ENCODE measurements at places on chromosomes 13 and 19.

GRCh38 chr13:79631051-79631659 is 150.2 kb downstream of the NDFIP2 start:
- DNase-seq = no peak

DNA sequence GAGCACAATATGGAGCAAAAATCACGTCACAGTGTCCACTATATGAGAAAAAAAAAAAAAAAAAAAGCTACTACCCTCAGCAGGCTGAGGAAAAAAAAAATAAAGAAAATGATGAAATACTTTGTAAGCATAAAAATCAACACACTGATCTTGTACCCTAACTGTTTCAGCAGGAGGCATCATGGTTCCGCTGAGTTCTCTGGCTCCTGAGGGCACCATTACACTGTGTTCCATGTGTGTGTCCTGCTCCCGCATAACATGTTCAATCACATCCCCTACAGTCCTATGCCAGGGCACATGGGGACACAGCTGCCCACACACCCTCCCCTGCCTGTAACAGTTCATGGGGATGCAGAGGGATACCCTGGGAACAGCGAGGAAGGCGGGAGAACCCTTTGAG is 33.5 kb downstream of the DOCK9 start:
- DNase-seq = no peak

- DNase-seq = peak; percentile 78
Observed at GRCh38 chr19:51777570-51778462, 16.8 kb downstream of the FPR2 start.

GRCh38 chr13:37899753-37900152 is 30.2 kb upstream of the TRPC4 start:
- no peak for DNase-seq

DNA sequence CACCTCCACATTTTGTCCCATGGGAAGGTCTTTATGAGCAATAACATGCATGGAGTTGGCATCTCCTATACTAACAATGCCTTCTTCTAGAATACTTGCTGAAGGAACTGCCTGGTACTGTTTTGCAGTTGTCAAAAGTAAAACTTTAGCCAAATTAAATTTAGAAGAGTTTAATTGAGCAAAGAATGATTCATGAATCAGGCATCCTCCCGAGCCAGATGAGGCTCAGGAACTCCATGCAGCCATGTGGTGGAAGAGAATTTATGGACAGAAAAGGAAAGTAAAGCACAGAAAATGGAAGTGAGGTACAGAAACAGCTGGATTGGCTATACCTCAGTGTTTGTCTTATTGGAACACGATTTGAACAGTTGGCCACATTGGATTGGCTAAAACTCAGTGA is 1081.9 kb downstream of the SLITRK1 start:
- no peak for DNase-seq

- no peak for DNase-seq
Observed at GRCh38 chr13:98175043-98175442, 2.0 kb downstream of the RNF113B start.

DNA sequence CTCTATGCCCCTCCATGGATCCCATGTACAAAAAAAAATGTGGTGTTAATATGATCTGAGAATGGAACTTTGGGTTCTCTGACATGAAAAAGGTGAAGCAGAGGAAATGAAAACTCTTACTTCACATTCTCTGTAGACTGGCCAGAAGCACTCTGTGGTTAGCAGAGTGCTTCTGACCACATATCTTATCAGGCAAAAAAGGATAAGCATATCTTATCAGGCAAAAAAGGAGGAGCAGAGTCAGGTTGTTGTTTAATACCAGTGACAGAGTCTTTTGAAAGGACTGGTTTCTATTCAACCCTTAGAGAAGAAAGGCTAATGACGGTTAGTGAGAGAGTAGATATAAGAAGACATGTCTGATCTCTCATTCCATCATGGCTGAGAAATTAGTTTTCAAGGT is 1404.8 kb downstream of the SLITRK1 start:
- DNase-seq = no peak

DNA sequence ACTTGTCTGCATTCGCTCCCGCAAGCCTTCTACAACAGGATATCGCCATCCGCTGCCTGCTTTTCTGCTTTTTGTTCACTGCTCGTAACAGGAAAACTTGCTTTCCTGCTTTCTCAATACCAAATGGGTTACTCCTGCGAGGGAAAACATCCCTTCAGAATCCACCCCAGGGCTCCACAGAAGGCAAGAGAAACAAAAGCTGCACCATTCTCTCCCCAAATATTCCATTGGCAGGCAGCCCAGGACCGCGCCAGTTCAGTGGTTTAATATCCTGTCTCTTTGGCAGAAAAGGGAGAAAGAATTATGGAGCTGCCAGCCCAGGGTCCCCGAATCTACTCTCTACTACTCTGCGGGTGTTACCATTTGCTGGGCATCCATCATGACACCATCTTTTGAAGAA is 84.7 kb upstream of the DOCK9 start:
- DNase-seq = no peak

DNA sequence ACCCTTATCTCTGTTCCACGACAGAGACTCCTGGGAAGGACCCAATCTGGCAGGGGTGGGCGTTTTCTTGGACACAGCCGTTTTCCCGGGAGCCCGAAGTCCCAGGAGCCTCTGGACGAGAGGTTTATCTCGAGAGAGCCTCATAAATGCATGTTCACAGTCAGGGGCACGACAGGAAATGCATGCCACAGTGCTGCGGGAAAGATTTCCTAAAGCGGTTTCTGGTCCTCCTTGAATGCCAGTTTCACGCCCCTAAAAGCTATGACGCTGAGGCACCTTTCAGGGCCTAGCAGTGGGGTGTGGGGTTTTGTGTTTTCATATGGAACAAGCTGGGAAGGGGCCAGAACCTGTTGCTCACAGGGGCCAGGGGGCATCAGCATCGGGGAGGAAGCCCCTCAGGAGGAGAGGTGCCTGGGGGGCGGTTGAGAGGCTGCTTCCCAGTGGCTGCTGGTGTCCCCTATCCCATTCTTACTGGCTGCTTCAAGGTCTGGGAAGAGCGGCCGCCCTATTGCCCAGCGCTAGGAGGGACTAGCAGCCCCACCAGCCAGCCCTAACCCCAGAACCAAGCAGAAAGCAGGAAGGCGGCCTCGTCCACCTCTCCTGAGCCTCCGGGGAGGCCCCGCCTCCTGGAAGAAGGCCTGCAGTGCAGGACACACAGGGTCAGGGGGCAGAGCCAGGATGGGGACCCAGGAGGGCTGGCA is 157.0 kb downstream of the KDM4B start:
- DNase-seq = no peak

DNA sequence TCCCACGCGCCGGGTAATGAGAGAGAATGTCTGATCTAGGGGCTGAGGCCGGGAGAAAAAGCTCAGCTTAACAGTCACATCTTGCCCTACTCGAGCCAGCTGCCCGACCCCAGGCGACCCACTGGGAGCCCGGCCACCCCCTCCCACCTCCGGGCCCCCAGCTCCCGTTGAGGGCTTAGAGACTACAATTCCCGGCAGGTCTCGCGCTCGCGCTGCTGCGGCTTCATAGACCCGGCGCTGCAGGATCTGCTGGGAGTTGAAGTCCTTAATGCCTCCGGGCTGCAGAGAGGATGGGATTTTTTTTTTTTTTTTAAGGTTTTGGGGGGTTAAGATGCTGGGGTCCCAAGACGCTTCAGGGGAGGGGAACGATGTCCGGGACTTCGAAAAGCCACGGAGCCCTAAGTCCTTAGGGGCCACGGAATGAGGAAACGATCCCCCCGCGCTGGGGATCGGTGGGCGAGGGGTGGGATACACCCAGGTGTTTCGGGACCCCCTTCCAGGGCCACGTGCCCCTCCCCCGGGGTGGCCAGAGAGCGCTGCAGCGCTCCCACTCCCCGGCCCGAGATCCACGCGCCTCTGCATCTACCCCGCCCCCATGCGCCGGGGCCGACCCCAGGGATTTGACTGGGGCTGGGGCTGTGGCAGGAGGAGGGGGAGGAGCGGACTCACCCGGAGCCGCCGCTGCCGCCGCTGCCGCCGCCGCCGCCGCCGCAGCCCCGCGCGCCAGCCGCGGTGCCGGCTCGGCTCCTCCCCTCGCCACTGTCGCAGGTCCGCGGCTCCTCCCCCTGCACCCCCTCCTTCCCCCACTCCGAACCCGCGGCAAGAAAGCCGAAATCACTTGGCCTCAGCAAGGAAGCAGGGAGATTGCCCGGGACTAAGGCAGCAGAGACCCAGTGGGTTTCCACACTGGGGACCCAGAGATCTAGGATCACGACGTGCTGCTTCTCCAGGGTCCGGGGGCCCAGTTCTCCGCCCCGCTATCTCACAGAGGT is at the start of gene SYT3:
TSS of gene SYT3 (minus strand) at position 761 of the 992 bp plus-strand sequence. CDS start 2,470 bp downstream, outside the sequence.
- DNase-seq = no peak

GRCh38 chr13:92143766-92144165 is 745.3 kb downstream of the GPC5 start:
- DNase-seq = no peak

DNA sequence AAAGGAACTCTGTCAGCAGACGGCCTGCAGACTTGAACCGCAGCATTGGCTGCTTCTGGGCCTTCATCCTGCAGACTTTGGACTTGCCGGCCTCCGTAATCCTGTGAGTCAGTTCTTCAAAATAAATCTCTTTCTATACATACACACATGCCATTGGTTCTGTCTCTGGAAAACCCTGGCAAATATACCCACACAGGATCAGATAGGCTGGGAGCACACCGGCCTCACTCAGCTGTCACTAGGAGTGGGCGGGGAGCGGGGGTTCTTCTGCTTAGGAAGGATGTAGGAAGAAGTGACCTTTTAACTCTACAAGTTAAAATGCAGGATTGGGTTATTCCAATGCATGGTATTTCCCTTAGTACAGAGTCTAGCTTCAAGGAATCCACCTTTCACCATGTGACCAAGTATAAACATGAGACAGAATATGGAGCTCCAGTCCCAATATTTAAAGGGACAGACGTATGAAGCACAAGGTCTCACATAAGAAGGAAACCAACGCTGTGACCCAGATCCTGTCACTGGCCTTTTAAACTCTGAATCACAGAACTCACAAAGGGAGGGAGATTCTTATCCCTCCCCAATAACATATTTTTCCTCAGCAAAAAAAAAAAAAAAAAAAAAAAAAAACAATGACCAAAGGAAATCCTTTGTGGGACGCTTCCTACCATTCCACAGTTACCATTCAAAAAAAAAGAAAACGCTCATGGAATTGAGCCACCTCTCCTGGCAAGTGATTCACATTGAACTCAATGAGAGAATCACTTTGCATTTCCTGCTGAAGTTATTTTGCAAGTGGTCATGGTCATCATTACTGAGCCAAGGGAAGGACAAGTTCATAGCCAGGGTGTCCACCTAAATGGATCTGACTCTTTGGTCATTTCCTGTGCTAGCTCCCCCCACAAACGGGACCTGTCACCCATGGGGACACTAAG is 352.9 kb downstream of the FOXO1 start:
- DNase-seq = no peak

DNA sequence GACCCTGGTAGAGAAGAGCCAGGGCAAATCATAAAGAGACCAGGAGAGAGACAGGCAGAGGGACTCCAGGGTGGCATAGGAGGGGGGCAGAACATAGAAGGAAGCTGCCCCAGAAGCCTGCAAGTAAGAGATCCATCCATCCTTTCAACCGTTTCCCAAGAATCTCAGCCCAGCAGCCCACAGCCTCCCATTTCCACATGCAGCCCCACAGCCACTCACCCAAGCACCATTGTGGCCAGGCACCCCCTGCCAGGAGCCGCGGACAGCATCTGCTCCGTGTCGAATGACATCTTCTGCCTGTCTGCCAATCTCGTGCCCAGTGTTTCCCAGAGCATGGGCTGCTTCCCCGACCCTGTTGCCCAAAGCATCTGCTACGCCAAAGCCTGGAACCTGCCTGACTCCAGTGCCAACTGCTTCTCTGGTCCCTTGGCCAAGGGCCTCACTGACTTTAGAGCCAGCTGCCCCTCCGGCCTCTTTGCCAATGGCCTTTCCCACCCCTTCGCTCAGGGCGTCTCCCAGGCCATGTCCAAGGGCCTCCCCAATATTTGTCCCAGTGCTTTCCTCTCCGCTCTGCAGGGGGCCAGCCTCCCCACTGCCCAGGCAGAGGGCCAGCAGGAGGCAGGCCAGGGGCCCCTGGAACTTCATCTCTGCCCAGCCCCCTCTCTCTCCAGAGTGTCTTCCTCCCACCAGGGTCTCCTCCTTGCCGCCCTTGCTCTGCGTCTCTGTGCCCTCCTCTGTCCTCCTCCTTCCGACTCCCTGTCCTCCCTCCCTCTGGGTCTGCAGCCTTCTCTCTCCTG is 420 bp downstream of the DMKN start:
- no peak for DNase-seq

GRCh38 chr13:51125495-51126226 is 14.6 kb upstream of the C13orf42 start:
- peak; percentile 58 for DNase-seq

GRCh38 chr13:113115363-113116205 is 7.0 kb upstream of the F10 start:
- DNase-seq = no peak

DNA sequence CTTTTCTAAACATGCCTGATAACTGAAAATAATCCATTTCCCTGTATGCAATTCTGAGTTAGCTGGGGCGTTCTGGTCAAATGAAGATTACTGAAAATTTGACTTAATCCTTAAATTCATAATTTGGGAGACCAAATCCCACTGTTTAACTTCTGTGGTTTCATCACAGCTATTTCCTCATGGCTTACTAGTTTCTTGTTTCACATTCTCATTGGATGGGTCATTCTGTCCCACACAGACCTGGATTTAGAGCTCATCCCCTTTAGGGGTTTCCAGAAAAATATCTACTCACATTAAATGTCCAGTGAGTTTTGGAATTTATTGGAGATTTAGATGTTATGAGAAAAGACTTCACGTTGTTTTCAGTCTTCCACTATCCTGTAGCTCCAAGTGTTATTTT is 709.3 kb upstream of the KLHL1 start:
- DNase-seq = no peak

DNA sequence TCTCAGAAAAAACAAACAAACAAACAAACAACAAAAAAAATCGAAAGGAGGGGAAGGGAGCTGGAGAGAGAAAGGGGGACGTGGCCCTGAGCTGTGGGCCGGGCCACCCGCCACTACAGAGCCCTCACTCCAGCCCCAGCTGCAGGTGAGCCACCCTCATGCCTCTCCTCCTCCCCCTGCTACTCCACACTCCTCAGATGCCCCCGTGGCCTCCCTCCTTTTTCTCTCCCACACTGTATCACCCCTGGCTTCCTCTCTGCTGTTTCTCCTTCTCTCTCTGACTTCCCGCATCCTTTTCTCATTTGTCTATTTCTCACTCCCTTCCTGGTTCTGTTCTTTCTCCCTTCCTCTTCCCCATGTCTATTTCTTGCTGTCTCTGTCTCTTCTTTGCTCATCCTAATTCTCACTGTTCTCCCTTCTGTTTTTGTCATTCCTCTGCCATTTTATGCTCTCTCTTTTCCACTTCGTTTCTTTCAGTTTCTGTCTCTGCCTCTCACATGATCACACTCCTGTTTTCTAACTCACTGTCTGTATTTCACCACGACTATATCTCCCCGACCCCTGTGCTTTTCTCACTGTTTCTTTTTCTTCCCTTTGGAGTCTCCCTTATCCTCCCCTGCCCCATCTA is 2.7 kb downstream of the KLK2 start:
- no peak for DNase-seq
